ENCODE measurements at places on chromosomes 6 and 20.

DNA sequence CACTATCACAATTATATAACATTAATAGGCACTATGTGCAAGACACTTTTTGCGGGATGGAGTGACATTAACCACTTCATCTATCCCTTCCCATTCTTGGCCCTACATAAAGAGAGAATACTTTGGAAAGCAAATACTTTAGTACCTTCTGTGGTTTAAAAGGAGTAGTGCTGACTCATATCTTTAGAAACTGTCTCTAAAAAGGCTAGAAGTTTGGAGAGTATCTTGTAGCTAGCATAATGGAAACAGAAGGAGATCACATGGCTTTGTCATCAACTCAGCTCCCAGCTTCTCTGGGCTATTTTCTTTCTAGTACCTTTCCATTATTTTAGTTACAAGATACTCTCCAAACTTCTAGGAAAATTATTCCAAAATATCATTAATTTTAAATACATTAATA lies 157.5 kb downstream of the ADGRG6 start:
- DNase-seq, result no peak

DNA sequence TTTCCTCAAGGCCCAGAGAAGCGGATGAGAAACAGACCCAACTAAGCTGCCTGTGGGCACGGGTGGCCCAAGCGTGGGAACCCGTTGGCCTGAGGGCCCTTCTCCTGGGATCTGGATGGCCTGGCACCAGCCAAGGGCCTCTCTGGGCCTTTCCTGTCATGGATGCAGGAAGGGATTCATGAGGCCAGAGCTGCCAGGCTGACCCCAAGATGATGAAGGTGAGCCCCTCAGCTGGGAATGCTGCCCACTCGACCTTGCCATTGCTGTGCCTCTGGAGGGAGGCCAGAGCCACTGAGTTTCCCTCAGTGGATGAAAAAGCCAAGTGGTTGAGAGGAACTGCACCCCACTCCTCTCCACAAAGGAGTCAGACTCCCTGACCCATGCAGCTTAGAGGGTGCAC lies 171.2 kb downstream of the VEGFA start:
- no peak for DNase-seq

GRCh38 chr6:110239526-110240274 lies 59.5 kb downstream of the CDC40 start:
- no peak for DNase-seq

DNA sequence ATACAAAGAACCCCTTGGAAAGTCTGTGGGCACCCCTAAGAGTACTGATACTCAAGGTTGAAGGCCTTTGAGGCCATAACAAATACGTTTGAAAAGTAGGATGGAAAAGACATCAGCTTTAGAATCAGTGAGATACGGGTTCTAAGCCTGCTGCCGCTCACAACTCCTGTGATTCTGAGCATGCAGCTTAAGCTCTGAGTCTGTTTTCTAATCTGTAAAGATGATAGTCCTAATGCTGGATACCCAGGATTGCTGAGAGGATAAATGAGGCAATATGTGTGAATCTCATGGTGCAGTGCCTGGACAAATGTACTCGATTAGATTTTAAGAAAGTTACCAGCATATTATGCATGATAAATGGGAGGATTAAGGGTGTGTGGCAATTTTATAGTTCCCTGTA lies 321.0 kb upstream of the HSF2 start:
- DNase-seq, result no peak

DNA sequence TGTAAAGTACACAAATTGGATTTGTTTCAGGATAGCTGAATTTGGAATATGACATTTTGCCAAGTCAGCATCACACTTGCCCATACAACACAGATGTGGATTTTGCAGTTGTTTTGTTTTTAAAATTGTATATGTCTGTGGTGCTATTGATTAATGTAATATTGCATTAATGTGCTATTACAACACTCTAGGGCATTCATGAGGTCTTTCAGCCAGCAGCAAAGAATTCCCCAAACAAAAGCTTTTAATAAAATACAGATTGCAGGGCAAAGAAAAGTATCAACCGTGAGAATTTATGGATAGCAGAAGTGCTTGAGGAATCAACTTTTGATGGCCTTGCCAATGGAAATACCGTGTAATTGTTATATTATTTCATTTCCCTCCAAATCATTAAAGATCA lies 144.9 kb downstream of the AIG1 start:
- no peak for DNase-seq

DNA sequence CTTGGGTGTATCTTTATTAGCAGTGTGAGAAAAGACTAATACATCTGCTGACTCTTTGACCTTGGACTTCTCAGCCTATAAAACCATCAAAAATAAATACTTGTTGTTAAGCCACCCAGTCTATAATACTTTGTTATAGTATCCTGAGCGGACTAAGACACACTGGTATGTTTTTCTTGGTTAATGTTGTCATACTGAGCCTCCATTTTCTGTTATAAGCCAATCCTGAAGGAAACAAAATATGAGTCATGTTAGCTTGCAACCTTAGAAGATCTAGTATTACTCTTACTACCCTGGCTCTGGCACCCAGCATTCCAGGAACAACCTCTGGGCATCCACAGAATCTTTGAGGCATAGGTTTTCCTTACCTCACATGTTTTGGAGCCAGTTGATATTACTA lies 307.2 kb downstream of the FRK start:
- DNase-seq, result no peak

GRCh38 chr6:95517568-95517967 lies 59.8 kb upstream of the MANEA start:
- no peak for DNase-seq

- peak; percentile 44 for DNase-seq
These were observed 106.3 kb upstream of the RIPOR2 start for GRCh38 chr6:25042036-25042521.

DNA sequence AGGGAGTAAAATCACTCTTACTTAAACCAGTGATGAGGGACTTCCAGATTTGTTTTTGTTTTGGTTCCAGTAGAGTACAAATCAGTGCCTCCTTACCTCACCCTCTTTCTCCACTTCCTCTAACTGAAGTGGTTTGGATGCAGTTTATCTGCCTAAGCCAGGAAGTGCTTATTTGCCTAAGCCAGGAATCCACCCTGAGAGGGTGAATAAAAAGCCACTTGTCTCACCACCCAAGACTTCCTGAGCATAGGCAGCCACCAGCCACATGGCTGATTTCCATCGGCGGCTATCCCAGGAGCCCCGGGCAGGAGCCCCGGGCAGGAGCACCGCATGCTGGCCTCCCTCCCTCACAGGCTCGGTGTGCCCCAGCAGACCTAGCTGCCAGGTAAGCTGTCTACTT lies 12.0 kb downstream of the LRP11 start:
- no peak for DNase-seq

DNA sequence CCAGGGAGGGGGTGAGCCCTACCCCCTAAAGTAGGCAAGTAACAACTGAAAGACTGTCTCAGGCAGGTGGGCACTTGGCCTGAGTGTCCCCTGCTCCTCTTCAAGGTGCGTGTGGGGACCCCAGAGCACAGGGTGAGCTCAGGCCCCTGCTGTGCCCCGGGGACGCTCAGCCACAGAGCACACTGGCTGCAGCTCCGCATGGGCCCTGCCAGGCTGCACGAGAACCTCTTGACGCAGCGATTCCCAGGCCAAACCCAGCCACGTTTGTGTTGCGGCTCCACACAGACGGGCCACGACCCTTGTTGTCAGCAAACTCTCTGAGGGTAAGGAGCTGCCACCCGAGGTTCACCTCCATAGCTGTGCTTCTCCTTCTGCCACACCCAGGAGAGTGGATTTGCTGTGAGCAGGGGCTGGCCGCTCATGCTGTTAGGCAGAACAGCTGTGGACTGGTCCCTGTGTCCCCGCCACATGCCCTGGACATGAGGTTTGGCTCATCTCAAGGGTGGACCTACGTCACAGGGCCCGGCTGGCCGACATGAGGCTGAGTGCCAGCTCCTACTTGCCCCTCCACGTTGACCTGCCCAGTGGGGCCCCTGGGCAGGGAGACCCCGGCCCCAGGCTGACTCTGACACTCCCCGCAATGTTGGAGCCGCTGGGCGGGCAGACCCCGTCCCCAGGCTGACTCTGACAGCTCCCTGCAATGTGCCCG lies 29.7 kb upstream of the GATA5 start:
- DNase-seq, result no peak

GRCh38 chr6:32115623-32116022 lies 6.5 kb upstream of the TNXB start:
- DNase-seq, result no peak

GRCh38 chr20:46512943-46513844 lies at the start of gene ZNF334:
TSS of gene ZNF334 (minus strand) at chr20:46513559. CDS start at chr20:46512102, 1,457 bp downstream.
- peak; percentile 53 for DNase-seq

- no peak for DNase-seq
These were observed 117.8 kb upstream of the F13A1 start for GRCh38 chr6:6438286-6438685.

DNA sequence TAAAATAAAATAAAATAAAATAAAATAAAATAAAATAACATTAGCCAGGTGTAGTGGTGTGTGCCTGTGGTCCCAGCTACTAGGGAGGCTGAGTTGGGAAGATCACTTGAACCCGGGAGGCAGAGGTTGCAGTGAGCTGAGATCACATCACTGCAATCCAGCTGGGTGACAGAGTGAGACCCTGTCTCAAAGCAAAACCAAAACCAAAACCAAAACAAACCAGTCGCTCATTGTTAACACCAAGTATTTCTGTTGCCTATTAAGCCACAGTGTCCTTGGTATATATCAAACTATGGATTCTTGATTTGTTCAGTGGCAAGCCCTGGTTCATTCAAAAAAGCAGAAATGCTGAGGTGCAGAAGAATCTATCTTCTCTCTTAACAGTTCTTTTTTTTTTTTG lies 65.7 kb downstream of the PYGB start:
- DNase-seq, result no peak

GRCh38 chr6:147618457-147618856 lies 110.0 kb downstream of the SAMD5 start:
- DNase-seq, result no peak

DNA sequence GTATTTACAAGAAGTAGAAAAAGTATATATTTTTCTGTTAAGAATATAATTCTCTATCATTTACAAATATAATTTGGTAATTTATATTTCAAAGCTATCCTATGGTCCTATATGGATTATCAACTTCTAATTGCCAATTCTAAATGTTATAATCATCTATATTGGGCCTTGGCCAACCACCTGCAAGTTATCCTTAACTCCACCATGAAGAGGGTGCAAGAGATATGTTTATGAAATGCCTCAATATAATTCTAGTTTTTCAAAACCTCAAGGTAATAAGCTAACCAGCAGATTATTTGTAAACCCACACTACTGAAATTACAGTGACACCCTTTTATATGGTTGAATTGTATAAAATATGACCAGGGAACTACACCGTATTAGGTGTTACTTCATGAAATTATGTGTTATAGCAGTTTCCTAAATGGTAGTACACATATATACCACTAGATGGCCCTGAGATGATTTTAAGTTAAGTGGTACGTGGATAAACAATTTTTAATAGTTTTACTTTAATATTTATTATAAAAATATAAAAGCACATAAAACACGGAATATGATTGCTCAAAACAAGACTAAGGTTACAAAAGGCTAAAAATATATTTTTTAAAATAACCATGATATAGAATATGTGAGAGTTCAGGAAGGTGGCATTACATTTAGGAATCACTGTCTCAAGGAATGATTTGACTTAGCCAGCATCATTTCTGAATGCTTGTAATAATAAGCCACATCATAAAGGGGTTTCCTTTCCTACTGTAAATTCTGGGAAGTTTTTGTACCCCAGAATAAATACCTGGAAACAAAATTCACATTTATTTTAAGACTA lies 9.8 kb upstream of the PNISR start:
- peak; percentile 4 for DNase-seq

DNA sequence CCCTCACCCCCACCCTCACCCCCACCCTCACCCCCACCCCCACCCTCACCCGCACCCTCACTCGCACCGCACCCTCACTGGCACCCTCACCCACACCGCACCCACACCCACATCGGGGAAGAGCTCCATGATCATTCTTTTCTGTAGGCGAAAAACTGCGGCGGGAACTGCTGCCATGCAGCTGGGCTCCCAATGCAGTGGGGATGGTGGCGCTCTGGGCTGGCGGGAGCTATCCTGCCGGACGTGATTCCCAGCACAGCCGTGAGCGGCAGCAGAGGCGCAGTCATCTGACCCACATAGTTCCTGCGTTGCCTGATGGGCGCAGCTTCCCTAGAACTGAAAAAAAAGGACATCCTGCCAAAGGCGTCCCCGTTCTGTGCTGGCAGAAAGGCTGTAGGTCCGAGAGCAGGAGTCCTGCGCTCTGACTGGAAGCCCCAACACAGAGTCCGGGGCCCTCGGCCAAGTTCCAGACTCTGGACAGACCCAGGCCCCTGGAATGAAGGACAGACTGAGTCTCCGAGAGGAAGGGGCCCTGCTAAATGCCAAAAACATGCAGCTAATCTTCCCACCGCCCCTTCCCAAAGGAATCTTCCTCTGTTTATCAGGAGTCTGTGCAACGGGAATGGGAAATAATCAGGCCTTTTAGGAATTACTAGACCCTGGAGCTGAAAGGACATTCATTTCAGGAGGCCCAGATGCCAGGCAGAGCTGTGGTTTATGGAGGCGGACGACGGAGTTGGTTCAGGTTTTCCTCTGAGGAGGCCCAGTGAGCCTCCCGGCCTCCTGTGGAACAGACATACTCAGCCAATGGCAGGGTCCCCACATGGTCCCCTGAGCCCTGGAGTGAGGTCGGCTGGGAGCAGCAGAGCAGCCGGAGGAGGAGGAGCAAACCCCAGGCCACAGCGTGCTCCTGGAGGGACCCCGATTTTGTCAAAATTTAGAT lies 14.1 kb upstream of the TCFL5 start:
- peak; percentile 72 for DNase-seq

GRCh38 chr6:109179507-109179906 lies 84.2 kb downstream of the CEP57L1 start:
- no peak for DNase-seq

DNA sequence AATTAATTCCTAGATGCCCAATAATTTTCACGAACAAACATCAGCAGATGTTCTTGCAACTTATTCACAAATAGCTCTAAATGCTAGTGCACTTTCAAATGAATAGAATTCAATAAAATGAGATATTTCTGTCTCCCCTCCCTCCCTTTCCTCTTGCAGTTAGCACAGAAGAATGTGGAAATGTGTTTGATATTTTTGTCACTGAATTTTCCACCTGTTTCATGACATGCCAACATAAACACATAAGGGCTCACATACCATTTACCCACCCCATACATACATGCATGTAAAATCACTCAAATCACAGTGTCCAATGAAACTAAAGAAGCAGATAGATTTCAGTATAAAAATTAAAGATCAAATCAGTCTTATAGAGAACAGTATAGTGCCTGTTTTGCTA lies 746.9 kb upstream of the MARCKS start:
- DNase-seq, result no peak

DNA sequence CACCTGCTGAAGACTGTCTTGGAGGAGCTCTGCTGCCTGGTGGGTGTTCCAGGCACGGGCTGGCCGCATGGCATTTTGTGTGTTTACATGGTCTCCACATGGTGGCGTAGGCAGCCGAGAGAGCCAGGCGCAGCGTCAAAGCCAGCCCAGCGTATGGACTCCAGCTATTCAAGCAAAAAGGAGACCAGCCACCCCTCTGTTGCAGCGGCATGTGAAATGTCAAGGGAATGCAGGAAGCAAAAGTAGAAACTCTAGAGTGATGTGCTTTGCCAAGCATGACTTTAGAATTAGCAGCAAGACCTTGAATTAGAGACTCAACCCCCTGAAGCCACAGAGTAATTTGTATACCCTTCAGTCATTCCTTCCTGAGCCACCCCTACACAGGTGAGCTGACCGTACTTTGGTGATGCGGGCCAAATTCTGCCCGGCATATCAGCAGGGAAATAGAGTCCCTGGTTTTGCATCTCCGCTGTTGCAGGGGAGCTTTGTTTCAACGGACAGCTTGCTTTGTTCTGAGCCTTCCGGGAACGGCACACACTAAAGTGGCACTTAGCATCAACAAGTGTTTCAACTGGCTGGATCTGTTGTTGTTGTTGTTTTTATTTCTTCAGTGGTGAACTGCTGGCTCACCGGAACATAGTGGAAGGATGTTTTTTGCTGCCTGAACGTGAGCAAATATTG lies 48.5 kb downstream of the FNDC1 start:
- no peak for DNase-seq

Data from DMS 273 treated with DMSO at 0.1 percent for 48 hours (cell line).